Cerebellar nuclear complex (tissue), 1 donor: ENCODE measurements at places on chromosomes 11 and 22.

- no peak for DNase-seq
Measured at GRCh38 chr22:36760786-36761185, 15.1 kb downstream of the IFT27 start.

DNA sequence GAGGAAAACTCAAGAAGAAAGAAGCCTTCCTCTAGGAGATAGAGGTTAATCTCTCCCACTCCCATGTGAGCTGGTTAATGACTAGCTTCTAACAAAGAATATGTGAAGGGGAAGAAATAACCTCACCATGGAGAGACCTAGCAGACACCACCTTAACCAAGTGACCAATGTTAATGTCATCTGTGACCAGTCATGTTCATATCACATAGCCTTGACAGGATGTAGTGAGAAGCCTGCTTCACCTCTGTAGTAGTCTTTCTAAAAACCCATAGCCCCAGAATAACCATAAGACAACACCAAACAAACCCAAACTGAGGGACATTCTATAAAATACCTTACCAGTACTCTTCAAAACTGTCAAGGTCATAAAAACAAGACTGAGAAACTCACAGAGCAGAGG lies 21.5 kb upstream of the POU2AF1 start:
- no peak for DNase-seq

DNA sequence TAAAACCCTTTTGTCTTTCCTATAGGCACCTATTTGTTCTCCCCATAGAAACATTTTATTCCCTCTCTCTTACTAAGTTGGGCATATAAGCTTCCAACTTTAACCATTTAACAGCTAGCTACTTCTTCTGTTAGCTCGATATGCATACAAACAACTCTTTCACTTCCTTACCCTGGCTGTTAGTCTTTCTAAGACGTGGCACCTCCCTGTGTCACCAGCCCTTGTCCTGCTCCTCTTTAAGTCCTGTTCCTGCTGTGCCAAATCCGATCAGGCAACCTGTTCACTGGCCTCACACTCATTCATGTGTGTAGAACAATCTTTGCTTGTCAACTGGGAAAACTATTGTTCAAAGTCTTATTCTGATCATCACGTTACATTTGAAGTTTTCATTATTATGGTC lies 1376.1 kb upstream of the TENM4 start:
- no peak for DNase-seq

DNA sequence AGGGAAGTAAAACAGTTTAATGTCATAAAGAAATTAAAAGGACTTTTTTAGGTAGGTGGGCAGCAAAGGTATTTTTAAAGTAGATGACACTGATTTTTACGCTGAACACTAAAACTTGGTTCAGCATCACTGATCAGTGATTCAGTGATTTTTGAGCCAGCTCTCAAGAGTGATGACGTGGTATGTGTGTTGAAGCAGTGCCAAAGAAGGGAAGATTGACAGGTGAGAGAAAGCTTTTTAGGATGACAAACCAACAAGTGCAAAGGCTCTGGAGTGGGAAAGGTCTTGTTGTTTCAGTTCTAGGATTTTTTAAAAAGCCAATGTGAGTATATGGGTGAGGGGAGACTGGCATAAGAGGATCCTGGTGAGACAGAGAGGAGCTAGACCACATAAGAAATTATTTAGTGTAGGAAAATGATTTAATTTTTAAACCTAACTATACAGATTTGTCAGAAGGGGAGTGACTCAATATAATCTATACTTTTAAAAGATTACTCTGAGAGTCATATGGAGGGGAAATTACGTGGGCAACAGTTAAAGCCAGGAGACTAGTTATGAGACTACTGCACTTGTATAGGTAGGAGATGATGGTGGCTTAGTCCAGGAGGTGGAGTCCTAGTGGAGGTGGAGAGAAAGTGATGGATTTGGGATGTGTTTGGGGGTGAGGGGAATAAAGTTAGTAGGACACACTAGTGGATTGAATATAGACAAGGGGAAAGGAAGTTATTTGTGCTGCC lies 17.6 kb upstream of the CALCB start:
- DNase-seq, result no peak

GRCh38 chr11:14300661-14301304 lies 58.2 kb downstream of the RRAS2 start:
- DNase-seq, result peak; percentile 56

DNA sequence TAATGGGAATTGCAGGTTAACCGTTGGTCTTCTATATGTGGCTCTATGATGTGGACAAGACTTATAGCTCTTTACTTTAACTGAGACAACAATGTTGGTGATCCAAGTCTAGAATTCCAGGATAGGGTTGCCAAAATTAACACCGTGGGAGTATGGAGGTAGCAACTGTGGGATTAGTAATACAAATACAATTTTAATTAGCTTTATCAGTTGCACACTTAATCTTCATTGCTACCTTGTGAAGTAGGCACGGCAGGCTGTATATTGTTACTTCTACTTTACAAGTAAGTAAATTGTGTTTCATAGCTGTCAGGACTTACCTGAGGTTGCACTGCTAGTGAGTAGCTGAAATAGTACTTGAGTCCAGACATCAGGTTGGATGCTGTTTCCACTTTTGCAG lies 21.0 kb downstream of the MTMR3 start:
- no peak for DNase-seq

- no peak for DNase-seq
Measured at GRCh38 chr11:115169251-115169650, 335.0 kb downstream of the CADM1 start.

- DNase-seq, result no peak
Measured at GRCh38 chr22:24102366-24103200, 78.7 kb upstream of the SUSD2 start.

GRCh38 chr11:128039140-128040021 lies 548.0 kb downstream of the ETS1 start:
- DNase-seq, result no peak

- DNase-seq, result no peak
Measured at GRCh38 chr22:45172881-45173585, 9.3 kb downstream of the NUP50 start.

DNA sequence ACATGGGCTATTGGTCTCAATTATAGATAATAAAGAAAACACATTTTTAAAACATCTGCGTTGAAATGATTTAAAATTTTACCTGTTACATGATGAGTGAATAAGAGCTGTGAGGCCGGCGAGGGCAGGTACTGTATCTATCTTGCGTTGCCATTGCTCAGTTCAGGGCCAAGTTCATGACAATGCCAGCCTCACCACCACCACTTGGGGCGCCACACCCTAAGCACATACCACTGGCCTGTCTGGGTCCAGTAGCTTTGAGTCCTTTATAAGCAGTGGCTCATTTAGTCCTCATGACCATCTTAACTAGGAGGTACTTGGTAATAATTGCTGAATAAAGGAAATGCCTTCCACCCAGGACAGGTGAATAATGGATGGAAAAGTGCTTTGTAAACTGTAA lies 14.5 kb upstream of the MB start:
- DNase-seq, result no peak

GRCh38 chr11:91231226-91231625 lies 993.4 kb upstream of the FAT3 start:
- DNase-seq, result no peak

DNA sequence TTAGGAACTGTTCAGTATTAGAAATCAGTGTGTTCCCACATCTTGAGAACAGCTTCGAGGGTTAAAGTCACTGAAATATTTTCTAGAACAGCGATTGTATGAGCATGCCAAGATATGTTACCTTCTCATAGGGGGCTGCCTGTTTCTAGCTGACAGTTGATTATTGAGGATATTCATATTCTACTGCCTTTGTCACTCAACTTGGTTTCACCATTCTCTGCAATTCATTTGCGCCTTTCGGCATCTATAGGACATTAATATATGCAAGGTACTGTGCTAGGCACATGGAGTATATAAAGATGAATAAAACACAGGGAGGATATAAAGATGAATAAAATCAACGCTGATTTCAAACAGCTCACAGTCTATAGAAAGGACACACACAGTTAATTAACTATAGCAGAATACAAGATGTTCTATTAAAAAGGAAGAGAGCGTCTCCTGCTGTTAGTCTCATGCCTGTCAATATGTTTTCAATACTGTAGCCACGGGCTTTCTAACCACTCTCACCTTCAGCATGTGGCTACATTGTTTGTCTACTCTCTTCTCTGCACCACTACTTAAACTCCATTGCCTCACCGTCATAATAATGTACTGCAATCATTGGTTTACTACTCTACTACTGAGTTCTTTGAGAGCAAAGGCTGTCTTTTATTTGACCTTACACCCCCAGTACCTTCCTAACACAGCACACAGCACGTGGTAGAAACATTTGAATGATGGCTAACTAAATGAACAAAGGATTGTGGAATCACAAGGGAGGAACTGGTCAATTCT lies 81.9 kb downstream of the RAB30 start:
- no peak for DNase-seq

GRCh38 chr11:129888451-129888850 lies 6.9 kb downstream of the NFRKB start:
- DNase-seq, result no peak

GRCh38 chr11:1060852-1061616 lies 13.6 kb upstream of the MUC2 start:
- DNase-seq, result no peak

GRCh38 chr11:75715688-75716087 lies 1.9 kb upstream of the MOGAT2 start:
- no peak for DNase-seq

- DNase-seq, result no peak
Measured at GRCh38 chr11:134581966-134582769, 170.1 kb upstream of the B3GAT1 start.

DNA sequence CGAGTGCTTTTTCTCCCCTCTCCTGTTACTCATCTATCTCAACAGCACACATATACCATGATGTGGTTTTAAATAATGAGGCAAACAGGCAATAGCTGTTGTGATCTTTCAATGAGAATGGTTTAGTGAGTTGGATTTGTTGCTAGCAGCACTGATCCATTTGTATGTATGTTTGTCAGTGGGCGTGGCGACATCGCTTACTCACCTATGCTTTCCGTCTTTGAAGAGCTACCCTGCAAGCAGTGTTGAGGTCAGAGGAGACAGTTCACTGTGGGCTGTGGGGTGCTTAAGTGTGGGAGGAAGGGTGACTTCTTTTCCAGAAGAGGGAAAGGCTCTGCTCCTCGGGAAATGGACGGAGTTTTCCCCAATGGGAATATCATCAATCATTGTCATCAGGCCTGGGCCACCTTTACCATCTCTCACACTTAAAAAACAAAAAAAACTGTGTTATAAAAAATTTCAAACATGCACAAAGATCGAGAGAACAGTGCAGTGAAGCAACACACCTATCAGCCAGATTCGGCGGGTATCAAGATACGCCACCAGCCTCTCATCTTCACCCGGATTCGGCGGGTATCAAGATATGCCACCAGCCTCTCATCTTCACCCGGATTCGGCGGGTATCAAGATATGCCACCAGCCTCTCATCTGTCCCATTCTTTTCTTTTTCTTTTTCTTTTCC lies 83.8 kb downstream of the TBC1D22A start:
- DNase-seq, result no peak

GRCh38 chr22:48890693-48891554 lies 936.7 kb downstream of the BRD1 start:
- DNase-seq, result no peak

DNA sequence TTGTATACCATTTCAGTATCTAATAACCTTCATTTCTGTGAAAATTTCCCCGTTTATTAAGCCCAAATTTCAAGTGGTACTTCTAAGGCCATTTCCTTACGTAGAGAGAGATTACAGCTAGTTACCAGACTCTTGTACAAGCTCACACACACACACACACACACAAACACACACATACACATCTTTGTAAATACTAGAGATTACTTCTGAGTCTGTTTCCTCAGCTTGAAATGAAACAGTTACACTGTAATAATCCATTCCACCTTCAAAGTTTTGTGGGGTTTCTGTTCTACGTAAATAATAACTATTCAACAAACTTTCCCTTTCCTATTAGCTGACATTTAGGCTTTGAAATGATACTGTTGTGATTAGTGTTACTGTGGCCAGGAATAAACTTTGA lies 6.2 kb downstream of the POGLUT3 start:
- DNase-seq, result no peak

DNA sequence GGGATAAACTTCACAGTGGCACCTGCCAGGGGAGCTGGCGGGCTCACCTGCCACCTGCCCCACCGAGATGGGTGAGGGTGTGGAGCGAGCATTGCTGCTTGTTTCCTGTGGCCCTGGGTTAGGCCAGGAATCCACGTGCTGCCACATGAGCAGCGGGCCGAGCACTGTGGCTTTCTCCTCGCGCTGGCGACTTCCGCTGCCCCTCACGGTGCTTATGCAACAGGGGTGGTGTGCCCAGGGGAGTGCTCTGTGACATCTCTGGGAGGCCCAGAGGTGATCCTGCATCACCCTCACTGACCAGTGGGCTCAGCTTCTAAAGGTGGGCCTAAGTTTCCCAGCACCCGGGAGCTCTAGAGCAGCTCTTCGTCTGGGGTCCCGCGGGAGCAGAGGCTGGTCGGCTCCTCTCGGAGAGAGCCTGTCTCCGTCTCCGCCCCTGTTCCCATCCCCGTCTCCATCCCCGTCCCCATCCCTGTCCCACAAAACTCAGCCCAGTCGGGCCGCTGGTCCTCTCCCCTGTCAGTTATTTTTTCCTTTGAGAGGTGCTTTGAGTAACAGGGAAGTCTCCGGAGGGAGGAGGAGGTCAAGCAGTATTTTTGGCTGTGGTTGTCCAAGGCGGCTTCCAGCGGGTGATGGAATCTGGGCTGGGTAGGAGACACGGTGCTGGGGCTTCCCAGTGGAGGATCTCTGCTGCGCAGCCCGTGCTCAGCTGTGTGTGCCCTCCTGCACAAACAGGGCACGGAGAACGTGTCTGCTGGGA lies 42.5 kb downstream of the AP2A2 start:
- no peak for DNase-seq

GRCh38 chr11:74677131-74677530 lies 54.1 kb downstream of the CHRDL2 start:
- no peak for DNase-seq

DNA sequence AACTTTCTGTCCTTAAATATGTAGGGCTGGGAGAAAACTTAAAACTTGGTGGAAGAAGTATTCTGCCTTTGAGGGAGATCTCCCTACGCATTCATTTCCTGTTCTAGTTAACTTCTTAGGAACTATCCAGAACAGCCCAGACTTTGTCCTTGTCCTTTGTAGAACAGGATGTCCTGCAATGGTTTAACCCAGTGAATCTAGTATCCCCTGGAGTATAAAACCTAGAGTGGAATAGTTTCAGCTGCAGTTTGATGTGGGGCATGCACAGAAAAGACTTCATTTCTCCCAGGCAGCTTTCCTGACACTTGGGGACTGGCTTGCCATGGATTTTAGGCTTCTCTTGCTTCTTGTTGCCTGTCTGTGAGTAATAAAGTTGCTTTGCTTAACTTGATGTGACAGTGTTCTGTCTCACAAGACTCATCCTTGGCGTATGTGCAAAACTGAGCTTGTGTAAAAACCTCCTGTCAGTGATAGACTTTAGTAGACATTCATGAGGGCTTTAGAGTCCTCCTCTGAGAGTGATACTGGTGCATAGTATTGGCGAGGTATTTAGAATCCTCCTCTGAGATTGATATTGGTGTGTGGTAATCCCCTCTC lies 28.2 kb downstream of the ARHGAP42 start:
- no peak for DNase-seq
